ENCODE measurements at places on chromosomes 1 and 21.

GRCh38 chr1:202126426-202126825, 3.7 kb downstream of the GPR37L1 start:
- H3K4me3 ChIP-seq: no peak overlapping the region
- H3K27me3 ChIP-seq: peaks cover 16% of the 10 kb centered on the region
- H3K27ac ChIP-seq: no peak overlapping the region
- DNase-seq: no peak

GRCh38 chr1:154863315-154864174, 6.5 kb downstream of the KCNN3 start:
- no peak overlapping the region for H3K27ac ChIP-seq
- no peaks in the 10 kb centered on the region for H3K36me3 ChIP-seq
- peaks cover 17% of the 10 kb centered on the region for H3K27me3 ChIP-seq
- no peak for DNase-seq
- peaks cover 85% of the 10 kb centered on the region for H3K4me1 ChIP-seq
- H3K4me3 ChIP-seq: peak overlapping the region; percentile 16

- no peak for DNase-seq
- no peaks in the 10 kb centered on the region for H3K4me1 ChIP-seq
- H3K4me3 ChIP-seq: no peak overlapping the region
- H3K27ac ChIP-seq: no peak overlapping the region
- no peaks in the 10 kb centered on the region for H3K36me3 ChIP-seq
- peaks cover 8% of the 10 kb centered on the region for H3K27me3 ChIP-seq
Observed at GRCh38 chr1:30368651-30369240, 354.6 kb downstream of the MATN1 start.

- H3K4me3 ChIP-seq: no peak overlapping the region
- H3K27ac ChIP-seq: no peak overlapping the region
- DNase-seq: no peak
- H3K4me1 ChIP-seq: peaks cover 9% of the 10 kb centered on the region
Observed at GRCh38 chr21:44420416-44421205, 34.7 kb upstream of the LRRC3 start.

GRCh38 chr1:150148837-150149270, 862 bp upstream of the PLEKHO1 start:
- no peaks in the 10 kb centered on the region for H3K27me3 ChIP-seq
- peaks cover 71% of the 10 kb centered on the region for H3K4me1 ChIP-seq
- H3K27ac ChIP-seq: peak overlapping the region; percentile 91
- peaks cover 36% of the 10 kb centered on the region for H3K36me3 ChIP-seq
- H3K4me3 ChIP-seq: peak overlapping the region; percentile 92

DNA sequence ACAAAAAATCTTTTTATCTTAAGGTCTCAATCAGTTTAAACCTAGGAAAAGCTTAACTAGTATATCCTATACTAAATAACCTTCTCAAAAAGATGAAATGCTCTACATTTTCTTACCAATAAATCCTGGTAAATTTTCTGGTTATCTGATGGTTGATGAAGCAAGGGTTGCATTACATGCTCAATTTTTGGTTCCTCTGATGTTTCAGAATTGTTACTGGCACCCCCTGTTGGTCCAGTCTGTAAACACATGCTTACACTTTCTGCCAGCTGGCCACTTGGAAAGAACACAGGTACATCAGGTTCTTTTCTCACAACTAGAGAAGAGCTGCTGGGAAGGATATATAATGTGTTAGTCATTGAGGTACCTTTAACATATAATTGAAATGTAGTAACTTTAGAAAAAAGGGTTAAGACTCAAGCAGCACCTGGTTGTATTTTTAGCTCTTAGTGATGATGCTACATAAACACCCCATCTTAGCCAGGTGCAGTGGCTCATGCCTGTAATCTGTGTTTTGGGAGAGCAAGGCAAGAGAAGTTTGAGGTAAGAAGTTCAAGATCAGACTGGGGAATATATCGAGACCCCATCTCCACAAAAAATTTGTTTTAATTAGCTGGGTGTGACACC, 30.9 kb upstream of the TAL1 start:
- no peaks in the 10 kb centered on the region for H3K4me1 ChIP-seq
- no peak overlapping the region for H3K27ac ChIP-seq
- no peaks in the 10 kb centered on the region for H3K27me3 ChIP-seq
- no peak for DNase-seq
- no peak overlapping the region for H3K4me3 ChIP-seq

DNA sequence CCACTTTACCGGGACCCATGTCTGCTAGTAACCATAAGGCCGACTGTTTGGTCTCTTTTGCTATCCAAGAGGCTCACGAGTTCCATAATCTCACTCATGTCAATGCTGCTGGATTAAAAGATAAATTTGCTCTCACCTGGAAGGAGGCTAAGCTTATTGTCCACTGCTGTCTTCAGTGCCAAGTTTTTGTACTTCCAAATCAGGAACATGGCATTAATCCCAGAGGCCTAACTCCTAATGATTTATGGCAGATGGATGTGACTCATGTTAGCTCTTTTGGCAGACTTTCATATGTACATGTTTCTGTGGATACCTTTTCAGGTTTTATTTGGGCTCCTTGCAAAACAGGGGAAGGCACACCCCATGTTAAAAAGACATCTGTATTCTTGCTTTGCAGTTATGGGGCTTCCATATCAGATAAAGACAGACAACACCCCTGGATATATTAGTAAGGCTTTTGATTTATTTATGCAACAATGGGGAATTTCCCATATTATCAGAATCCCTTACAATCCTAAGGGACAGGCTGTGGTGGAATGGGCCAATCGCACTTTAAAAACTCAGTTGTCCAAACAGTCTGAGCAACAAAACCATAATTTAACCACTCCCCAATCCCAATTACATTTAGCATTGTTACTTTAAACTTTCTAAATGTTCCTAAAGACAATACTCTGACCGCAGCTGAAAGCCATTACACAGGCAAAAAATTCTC, 162.7 kb downstream of the IER5 start:
- no peak for DNase-seq
- H3K4me1 ChIP-seq: no peaks in the 10 kb centered on the region
- H3K4me3 ChIP-seq: no peak overlapping the region
- H3K36me3 ChIP-seq: no peaks in the 10 kb centered on the region

DNA sequence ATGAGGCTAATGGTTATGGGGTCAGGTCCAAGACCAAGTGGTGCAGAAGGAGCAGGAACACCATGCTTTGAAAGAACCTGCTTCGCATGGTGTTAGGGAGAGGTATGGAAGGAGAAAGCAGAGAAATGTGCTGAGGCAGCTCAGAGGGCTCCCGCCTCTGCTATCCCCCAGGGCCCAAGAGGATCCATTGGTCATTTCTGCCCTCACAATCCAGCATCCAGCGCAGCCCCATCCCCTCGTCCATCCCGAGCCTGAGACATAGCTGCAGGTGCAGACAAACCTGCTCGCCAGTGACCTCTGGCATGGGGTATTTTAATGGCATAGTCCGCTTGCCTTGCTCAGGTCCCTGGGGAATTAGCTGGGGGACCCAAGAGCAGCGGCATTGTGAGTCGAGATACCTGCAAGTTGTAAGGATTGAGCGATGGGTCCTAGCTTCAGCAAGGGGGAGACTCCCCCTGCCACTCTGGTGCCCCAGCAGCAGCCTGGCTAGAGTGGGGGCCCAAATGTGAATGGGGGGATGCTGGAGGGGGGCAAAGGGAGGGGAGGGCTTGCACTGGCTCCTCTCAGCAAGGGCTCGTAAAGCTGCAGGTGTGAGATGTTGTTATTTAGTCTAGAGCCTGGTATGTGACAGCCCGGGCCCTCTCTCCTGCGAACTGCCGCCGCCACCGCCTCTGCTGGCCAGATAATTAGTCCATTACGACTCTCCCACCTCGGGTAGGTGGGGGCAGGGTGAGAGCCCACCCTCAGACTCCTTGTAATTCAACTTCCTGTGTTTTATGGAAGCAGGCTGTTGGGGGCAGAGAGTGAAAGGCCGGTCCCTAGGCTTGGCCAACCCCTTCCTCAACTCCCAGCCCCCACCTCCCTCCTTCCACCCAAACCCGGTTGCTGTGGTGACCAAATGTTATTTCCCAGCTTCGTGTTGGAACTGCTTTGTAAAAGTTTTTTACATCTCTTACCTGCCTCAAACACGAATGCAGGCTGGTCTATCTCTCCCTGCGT, 118.8 kb downstream of the RNF220 start:
- H3K27ac ChIP-seq: no peak overlapping the region
- no peaks in the 10 kb centered on the region for H3K36me3 ChIP-seq
- DNase-seq: no peak
- no peaks in the 10 kb centered on the region for H3K27me3 ChIP-seq
- peaks cover 6% of the 10 kb centered on the region for H3K4me1 ChIP-seq

DNA sequence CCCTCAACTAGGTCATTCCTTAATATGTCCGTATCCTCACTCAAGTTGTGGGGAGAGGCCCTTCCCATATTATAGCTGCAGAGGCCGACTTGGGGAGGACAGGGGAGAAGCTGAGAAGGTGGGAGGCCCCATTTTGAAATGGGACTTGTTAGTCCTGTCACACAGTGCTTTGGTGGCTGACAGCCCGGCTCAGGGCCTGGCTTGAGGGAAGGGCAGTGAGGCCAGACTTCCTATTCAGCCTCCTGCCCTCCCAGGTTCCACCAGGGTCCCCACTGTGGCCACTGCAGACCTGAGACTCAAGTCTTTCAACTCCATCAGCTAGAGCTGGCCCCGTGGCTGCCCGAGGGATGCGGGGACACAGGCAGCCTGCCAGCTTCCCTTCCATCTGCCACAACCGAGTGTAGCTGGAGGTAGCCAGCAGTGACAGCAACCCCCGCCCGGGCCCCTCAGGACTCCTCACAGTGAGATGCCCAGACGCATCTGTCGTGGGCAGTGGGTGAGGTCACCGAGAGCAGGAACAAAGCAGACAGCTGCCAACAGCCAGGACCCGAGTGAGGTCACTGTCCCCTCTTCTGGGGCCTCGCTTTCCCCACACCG, 36.9 kb downstream of the SIM2 start:
- no peak overlapping the region for H3K4me3 ChIP-seq
- no peaks in the 10 kb centered on the region for H3K36me3 ChIP-seq
- no peak overlapping the region for H3K27ac ChIP-seq
- DNase-seq: no peak

DNA sequence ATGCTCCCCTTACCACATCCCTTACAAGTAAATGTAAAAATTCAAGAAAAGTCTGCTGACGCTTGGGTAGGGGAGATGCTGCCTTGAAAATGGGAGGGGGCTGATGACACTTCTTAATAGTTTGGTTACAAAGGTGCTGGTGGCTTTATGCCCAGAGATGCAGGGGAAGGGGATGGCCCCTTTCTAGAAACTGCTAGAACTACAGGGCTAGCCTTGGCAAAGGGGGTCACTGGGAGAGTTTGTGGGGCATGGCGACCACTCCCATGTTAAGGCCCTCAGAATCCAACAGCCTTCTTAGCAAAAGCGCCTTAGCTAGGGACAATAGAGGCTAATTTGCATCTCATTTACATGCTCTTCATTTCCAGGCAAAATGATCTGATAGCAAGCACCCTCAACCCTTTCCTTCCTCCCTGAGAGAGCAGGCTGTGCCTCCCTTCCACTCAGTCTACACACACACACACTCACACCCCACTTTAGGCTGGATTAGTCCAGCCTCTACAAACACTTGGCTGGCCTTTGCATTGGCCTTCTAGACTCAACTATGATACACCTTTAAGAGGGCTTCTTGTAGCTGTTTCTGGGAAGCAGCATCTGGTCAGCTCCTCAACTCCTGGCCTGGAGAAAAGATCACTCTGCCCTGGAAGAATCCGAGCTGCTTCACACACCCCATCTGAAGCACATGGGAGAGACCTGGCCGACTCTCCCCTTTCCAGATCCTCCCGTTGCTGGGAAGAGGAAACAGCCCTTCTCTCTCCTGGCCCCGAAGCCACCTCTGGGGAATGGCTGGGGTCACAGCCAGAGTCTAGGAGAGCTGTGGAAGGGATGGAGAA, 1.7 kb downstream of the SEMA6C start:
- H3K4me1 ChIP-seq: peaks cover 18% of the 10 kb centered on the region
- no peaks in the 10 kb centered on the region for H3K36me3 ChIP-seq
- H3K27me3 ChIP-seq: peaks cover 7% of the 10 kb centered on the region
- no peak overlapping the region for H3K27ac ChIP-seq
- DNase-seq: no peak

GRCh38 chr1:26696654-26697430, 1.0 kb downstream of the ARID1A start:
- H3K4me1 ChIP-seq: peaks cover 31% of the 10 kb centered on the region
- peak overlapping the region; percentile 59 for H3K27ac ChIP-seq
- H3K4me3 ChIP-seq: peak overlapping the region; percentile 82

DNA sequence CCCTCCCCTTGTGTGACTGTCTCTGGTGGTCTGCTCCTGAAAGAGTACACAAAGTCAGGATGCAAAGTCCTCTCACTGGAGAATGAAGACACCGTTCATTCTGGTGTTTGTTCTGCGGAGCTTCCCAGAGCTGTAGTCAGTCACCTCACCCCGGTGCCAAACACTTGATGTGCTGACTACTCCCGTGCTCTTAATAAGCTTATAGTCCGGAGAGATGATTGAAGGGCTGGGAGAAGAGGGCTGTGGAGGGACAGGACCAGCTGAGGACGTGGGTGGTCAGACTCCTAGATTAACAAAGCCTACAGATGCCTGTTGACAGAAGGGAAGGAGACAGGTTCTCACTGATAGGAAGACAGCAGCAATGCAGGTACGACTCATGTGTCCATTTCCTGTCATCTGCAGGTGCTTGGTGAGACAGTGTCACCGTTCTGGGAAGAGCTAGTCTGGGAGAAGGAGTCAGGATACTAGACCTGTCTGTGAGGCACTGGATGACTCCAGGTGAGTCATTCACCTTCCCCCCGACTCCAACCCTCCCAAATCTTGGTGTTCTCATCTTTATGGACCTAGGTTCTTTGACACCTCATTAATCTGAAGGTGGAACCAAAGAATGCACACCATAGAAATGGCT, 40.4 kb upstream of the LRRN2 start:
- DNase-seq: no peak
- H3K4me1 ChIP-seq: no peaks in the 10 kb centered on the region
- no peak overlapping the region for H3K4me3 ChIP-seq
- peaks cover 22% of the 10 kb centered on the region for H3K27me3 ChIP-seq
- no peaks in the 10 kb centered on the region for H3K36me3 ChIP-seq

GRCh38 chr1:181568736-181569135, 85.4 kb downstream of the CACNA1E start:
- no peaks in the 10 kb centered on the region for H3K4me1 ChIP-seq
- H3K27me3 ChIP-seq: no peaks in the 10 kb centered on the region
- H3K4me3 ChIP-seq: no peak overlapping the region
- H3K36me3 ChIP-seq: no peaks in the 10 kb centered on the region
- no peak for DNase-seq

All from activated B cell treated with CpG ODN at 0.5 μM for 24 hours (primary cell).